ENCODE measurements at places on chromosomes 6 and 20.

DNA sequence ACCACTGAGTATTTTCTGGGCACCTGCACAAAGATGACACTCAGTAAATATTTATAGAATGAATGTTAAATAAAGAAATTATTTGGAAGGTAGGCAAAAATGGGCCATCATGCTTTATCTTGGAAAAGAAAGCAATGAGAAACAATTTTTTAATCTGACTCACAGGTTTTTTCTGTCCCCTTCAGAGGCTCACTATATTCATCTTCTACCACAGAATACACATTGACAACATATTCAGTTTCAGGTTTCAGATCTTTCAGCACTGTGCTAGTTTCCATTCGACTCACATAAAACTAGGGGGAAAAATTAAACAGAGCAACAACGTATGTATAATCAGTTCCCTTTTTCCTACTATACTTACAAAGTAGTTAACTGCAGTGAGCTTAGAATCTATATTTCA is 58.3 kb downstream of the COL12A1 start:
- peak; percentile 59 for DNase-seq
- H3K27me3 ChIP-seq = no peaks in the 10 kb centered on the region
- no peaks in the 10 kb centered on the region for H3K36me3 ChIP-seq
- H3K4me1 ChIP-seq = peaks cover 5% of the 10 kb centered on the region
- peak overlapping the region; percentile 28 for H3K27ac ChIP-seq
- H3K4me3 ChIP-seq = no peak overlapping the region

- H3K36me3 ChIP-seq = no peaks in the 10 kb centered on the region
- no peak overlapping the region for H3K4me3 ChIP-seq
- no peaks in the 10 kb centered on the region for H3K27me3 ChIP-seq
- no peaks in the 10 kb centered on the region for H3K4me1 ChIP-seq
- no peak for DNase-seq
These were observed 223.2 kb downstream of the TBC1D7 start for GRCh38 chr6:13105139-13105538.

DNA sequence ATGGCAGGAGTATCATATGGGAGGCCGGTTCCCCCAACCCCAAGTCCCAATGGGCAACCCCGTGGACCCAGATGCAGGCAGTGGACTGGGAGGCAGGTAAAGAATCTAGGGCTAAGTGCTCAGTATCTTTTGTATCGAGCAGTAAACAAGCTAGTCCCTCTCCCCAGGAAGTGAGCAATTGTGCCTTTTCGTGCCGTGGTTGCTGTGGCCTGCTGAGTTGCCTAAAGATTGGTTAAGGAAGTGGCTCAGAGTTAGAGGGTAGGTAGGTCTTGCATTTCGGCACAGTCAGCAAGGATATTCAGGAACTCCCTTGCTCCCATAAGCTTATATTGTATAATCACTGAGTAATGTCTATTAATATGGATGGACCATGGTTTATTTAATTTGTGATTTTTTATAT is 1.3 kb upstream of the DNAH8 start:
- H3K27me3 ChIP-seq = no peaks in the 10 kb centered on the region
- H3K4me3 ChIP-seq = no peak overlapping the region
- no peaks in the 10 kb centered on the region for H3K36me3 ChIP-seq
- peaks cover 9% of the 10 kb centered on the region for H3K4me1 ChIP-seq

DNA sequence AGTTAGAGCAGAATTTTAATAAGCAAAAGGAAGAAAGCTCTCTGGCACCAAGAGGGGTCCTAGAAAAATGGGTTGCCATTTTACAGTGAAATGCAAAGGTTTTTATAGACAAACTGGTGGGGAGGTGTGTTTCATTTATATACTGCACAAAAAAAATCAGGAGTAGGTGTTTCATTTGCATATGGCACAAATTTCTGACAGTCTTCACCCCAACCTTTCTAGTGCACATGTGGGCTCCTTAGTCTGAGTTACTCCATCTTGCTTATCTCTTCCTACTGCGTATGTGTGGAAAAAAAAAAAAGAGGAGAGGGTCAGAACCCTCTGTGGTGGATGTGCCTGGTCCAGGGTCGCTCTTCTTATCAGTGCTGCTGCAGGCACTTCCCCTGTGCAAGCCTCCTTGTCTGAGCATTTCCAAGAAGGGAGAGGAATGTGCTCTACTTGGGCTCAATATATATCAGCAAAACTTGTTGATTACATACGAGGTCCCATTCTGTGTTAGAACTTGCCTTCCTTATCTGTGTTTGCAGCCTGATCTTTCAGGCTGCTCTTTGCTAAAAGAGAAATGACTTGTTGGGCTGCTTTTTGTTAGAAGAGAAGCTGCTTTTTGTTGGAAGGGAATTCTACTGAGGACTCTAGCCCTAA is 59.0 kb upstream of the MRAP2 start:
- H3K4me1 ChIP-seq = no peaks in the 10 kb centered on the region
- no peak overlapping the region for H3K4me3 ChIP-seq
- no peak for DNase-seq
- H3K36me3 ChIP-seq = no peaks in the 10 kb centered on the region
- no peaks in the 10 kb centered on the region for H3K27me3 ChIP-seq

DNA sequence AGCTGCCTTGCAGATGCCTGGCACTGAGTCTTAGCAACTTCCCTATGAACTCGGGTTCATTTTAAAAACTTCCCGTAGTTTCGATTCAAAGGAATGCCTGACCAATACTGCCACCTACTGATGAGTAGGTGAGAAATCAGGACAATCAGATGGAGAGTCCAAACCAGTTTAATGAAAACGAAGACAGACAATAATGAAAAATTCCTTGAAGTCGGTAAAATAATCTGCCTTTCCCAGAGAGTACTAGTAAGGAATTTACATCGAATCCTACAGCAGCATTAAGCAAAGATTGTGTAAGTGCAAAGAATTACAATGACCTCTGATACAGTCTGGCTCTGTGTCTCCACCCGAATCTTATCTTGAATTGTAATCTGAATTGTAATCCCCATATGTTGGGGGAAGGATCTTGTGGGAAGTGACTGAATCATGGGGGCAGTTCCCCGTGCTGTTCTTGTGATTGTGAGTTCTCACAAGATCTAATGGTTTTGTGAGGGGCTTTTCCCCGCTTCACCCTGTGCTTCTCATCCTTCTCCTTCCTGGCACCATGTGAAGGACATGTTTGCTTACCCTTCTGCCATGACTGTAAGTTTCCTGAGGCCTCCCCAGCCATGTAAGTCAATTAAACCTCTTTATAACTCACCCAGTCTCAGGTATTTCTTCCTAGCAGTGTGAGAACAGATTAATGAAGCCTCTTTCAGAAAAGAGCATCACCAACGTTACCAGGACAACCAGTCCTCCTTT is 134.4 kb downstream of the ARHGAP18 start:
- DNase-seq = no peak
- H3K27me3 ChIP-seq = no peaks in the 10 kb centered on the region
- peaks cover 4% of the 10 kb centered on the region for H3K36me3 ChIP-seq
- H3K27ac ChIP-seq = no peak overlapping the region
